ENCODE measurements at places on chromosomes 5 and 9. TPM values are rescaled to one million over a fixed set of nuclear protein-coding genes. Genes with fewer than 3 reads are reported as not detected.
A peak's percentile ranks its signal among the peaks of the same experiment; 100 is the strongest.

Gene SMARCA2
- total RNA-seq = 224 TPM

- H3K27me3 ChIP-seq = peaks cover 1% of the 10 kb centered on the region
- no peaks in the 10 kb centered on the region for H3K36me3 ChIP-seq
- no peak overlapping the region for H3K27ac ChIP-seq
These were observed 20.1 kb downstream of the FIBCD1 start for GRCh38 chr9:130918826-130919558.

DNA sequence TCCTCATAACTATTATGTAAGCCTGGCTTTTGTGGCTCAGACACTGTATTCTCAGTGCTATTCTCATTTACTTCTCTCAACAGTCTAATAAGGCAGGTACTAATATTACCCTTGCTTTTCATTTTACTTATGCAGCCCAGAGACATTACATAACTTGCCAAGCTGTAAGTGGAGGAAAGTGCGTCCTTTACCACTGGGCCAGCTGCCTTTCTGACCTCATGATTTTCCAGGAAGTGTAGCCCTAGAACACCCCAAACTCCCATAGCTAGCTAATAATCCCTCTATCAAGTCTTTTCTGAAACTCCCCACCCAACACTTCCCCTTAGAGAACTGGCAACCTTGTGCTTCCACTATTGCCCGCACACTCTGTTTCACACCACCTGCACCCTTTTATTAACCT is 192.9 kb upstream of the HMHB1 start:
- DNase-seq = no peak
- no peak overlapping the region for H3K4me3 ChIP-seq
- H3K27me3 ChIP-seq = no peaks in the 10 kb centered on the region
- H3K27ac ChIP-seq = no peak overlapping the region
- H3K36me3 ChIP-seq = peaks cover 5% of the 10 kb centered on the region

Gene RNF208
- 2.2 TPM for total RNA-seq

Gene SLC46A2
- total RNA-seq = not detected

GRCh38 chr9:131505012-131505411 is 2.3 kb downstream of the POMT1 start:
- peaks cover 19% of the 10 kb centered on the region for H3K36me3 ChIP-seq
- H3K4me3 ChIP-seq = no peak overlapping the region
- H3K27ac ChIP-seq = no peak overlapping the region
- DNase-seq = no peak

DNA sequence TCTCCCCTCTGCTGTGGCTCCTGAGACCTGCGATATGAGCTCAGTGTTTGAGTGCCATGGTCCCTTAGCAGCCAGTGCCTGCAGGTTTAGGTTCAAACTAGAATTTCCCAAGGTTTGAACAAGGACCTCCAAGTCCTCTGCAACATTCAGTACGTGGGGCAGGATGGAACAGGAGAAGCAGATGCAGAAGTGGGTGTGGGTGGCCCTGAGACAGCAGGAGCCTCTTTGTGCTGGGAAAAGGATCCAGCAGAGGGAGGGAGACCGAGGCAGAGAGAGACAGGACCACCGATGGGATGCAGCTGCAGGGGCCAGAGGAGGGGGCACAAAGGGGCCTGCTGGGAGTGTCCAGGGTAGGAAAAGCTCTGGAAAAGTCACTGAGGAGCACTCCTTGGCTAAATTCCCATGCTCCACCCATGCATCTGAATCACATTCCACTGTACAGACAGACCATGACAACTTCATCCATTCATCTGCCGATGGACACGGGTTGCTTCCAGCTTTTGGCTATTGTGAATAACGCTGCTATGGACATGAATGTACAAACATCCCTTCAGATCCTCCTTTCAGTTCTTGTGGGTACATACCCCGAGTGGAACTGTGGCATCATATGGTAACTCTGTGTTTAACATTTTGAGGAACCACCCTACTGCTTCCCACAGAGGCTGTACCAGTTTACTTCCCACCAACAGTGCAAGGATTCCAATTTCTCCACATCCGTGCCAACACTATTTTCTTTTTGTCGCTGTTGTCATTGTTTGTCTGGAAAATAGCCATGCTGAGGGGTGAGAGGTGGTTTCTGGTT is 26.7 kb upstream of the SUSD3 start:
- peaks cover 48% of the 10 kb centered on the region for H3K4me1 ChIP-seq
- H3K4me3 ChIP-seq = no peak overlapping the region
- peak overlapping the region; percentile 59 for H3K27ac ChIP-seq

- H3K36me3 ChIP-seq = no peaks in the 10 kb centered on the region
- no peaks in the 10 kb centered on the region for H3K27me3 ChIP-seq
- DNase-seq = no peak
- no peak overlapping the region for H3K4me3 ChIP-seq
- H3K4me1 ChIP-seq = no peaks in the 10 kb centered on the region
These were observed 256.8 kb upstream of the RPS23 start for GRCh38 chr5:82534986-82535385.

Gene ABL1
- total RNA-seq = 31.4 TPM

GRCh38 chr5:2523180-2523579 is 228.3 kb downstream of the IRX2 start:
- no peak for DNase-seq
- no peaks in the 10 kb centered on the region for H3K4me1 ChIP-seq
- H3K36me3 ChIP-seq = peaks cover 3% of the 10 kb centered on the region
- H3K27ac ChIP-seq = no peak overlapping the region
- no peak overlapping the region for H3K4me3 ChIP-seq

DNA sequence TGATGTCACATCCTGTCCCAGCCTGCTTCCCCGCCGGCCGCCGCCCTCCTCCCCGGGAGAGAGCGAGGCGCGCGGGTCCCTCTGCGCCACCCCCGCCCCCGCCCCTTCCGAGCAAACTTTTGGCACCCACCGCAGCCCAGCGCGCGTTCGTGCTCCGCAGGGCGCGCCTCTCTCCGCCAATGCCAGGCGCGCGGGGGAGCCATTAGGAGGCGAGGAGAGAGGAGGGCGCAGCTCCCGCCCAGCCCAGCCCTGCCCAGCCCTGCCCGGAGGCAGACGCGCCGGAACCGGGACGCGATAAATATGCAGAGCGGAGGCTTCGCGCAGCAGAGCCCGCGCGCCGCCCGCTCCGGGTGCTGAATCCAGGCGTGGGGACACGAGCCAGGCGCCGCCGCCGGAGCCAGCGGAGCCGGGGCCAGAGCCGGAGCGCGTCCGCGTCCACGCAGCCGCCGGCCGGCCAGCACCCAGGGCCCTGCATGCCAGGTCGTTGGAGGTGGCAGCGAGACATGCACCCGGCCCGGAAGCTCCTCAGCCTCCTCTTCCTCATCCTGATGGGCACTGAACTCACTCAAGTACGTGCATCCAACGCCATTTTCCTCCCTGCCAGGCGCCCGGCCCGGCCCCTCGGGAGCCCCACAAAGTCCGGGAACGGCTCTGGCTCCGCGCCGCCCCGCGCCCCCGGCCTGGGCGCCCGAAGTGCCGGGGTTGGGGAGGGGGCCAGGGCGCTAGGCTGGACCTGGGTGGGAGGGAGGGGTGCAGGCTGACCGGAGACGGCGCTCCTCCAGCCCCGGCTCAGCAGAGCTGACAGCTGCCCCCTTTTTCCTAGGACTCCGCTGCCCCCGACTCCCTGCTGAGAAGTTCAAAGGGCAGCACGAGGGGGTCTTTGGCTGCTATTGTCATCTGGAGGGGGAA is 12.0 kb upstream of the OLFM1 start:
- H3K27me3 ChIP-seq = peaks cover 21% of the 10 kb centered on the region
- no peaks in the 10 kb centered on the region for H3K36me3 ChIP-seq
- H3K27ac ChIP-seq = no peak overlapping the region
- no peaks in the 10 kb centered on the region for H3K4me1 ChIP-seq
- DNase-seq = no peak

DNA sequence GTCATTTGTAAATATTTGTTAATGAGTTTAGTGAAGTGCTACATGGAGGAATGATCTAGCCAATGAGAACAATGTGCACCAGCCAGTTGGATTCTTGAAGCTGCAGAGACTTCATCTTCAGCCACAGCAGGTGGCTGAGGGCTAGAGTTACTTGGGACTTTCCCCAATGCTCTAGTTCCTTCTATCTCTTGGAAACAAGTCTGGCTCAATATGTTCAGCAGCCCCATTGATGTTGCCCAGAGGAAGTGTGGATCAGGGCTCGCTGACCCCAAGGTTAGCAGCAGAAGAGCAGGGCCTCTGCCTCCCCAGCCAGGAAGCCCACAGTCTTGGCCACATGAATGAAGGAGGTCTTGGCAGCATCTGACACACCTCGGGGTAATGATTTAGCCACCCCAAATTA is 117.5 kb downstream of the SLC1A3 start:
- H3K27ac ChIP-seq = no peak overlapping the region
- H3K4me3 ChIP-seq = no peak overlapping the region
- peaks cover 5% of the 10 kb centered on the region for H3K27me3 ChIP-seq
- H3K4me1 ChIP-seq = peaks cover 6% of the 10 kb centered on the region
- DNase-seq = no peak

Gene ITGA2
- 11.2 TPM for total RNA-seq

DNA sequence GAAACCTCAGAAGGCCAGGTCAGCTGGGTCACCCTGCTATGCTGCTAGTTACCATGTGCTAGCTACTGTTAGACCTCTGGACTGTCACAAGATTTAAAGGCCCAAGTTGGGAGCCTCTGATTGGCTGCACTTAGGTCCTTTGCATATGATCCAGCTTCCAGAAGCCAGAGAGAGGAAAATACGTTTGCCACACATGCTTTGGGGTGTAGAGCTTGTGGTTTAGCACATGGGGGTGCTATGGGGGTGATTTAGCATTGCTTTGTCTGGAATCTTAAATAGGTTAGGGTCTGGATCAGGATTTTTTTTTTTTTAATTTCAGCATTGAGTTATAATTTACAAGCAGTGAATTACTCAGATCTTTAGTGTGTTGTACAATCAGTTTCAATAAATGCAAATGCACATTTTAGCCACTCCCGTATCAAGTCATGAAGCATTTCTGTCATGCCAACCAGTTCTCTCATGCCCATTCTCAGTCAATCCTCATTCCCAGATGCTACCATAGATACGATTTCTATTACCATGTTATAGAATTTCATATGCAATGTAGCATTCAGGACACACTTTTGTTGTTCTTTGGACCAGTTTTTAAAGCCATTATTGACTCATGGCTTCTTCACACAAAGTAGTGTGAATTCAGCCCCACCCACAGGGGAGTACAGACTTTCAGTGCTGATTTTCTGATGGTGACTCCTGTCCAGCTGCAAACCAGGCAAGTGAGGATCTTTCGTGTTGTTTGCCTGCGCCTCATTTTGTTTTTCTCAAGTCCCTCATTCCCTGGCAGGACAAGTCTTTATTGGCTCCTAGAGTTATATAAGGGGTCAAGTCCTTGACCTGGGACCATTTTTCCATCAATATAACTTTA is 250.4 kb downstream of the LRRC70 start:
- no peak for DNase-seq
- H3K27ac ChIP-seq = no peak overlapping the region
- H3K36me3 ChIP-seq = no peaks in the 10 kb centered on the region

GRCh38 chr5:157590478-157590877 is 14.9 kb upstream of the ADAM19 start:
- H3K36me3 ChIP-seq = peaks cover 7% of the 10 kb centered on the region
- no peaks in the 10 kb centered on the region for H3K27me3 ChIP-seq
- no peak for DNase-seq
- no peak overlapping the region for H3K4me3 ChIP-seq
- peaks cover 45% of the 10 kb centered on the region for H3K4me1 ChIP-seq

Gene PCDHA4
- total RNA-seq = not detected

Gene C9orf153
- not detected for total RNA-seq

Gene RASEF
- not detected for total RNA-seq

- no peak overlapping the region for H3K27ac ChIP-seq
- H3K4me1 ChIP-seq = no peaks in the 10 kb centered on the region
- no peaks in the 10 kb centered on the region for H3K36me3 ChIP-seq
- H3K27me3 ChIP-seq = no peaks in the 10 kb centered on the region
These were observed 89.3 kb downstream of the SEMA5A start for GRCh38 chr5:9456435-9457042.

DNA sequence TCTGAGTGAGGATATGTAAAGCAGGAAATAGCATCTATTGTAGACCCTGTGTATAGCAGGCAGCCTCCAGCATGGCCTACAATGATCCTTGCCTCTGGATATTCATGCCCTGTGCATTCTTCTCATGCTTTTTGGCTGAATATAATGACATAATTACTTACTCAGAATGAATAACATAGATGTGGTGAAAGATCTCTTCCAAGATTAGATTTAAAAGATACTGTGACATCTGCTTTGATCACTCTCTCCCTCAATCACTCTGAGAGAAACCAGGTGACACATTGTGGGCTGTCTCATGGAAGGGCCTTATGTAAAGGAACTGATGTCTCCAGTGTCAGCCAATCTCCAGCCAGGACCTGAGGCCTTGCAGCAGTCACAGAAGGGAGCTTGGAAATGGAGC is 376.7 kb downstream of the DNAH5 start:
- H3K27me3 ChIP-seq = no peaks in the 10 kb centered on the region
- H3K27ac ChIP-seq = no peak overlapping the region

DNA sequence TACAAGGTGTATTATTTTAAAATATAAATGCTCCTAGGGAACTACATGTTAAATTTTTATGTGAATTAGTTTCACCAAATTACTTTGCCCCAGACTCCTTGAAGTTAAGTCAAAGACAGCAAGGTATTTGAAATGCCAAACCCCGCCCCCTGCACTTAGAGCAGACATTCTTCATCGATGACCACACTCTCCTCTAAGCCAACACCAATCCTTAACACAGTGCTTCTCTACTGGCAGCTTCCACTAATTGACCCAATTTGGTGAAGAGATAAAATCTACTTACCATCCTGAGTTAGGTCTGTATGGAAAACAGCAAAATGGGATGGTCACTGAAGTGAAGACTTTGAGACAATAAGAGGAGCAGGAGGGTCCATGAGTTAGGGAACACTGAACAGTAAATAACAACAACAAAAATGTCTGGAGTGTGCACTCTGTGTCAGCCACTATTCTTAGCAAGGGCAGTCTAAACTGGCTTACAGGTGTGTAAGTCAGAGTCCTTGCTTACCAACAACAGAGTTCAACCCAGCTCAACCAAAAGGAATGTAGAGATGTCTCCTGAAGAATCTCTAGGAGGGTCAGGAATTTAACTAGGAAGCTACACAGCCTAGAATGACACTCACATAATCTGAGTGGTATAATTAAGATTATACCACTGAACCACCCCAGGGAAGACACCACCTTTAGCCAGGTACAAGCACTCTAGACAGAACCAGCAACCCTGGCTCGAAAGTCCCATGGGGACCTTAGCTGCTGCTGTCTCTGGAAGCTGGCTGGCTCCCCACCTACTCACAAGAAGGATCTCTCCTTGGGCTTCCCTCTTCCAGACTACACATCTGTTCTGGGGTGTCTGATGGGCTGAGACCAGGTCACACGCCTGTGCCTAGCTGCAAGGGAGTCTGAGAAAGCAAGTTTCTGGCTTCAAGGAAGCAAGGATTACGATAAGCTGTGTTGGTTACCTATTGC is 8.8 kb upstream of the UBE2QL1 start:
- H3K4me3 ChIP-seq = no peak overlapping the region
- no peaks in the 10 kb centered on the region for H3K36me3 ChIP-seq
- no peak overlapping the region for H3K27ac ChIP-seq
- peaks cover 24% of the 10 kb centered on the region for H3K27me3 ChIP-seq

DNA sequence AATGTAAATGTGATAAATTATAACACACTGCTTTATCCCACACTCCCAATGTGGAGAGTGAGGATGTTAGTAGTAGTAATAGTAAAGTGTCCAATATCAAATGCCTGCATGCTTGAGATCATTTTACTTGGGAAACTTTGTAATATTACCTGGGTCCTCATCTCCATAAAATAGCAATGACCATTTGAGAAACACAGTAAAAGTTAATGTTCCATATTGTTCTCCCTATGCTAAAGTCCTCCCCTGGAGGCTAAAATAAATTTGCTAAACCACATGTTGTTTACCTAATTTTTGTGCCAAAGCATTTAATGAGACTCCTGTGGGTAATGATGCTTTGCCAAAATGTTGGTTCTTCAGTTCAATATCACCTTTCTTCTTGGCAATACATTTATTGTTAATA is 291.2 kb downstream of the CDH10 start:
- DNase-seq = no peak
- no peaks in the 10 kb centered on the region for H3K4me1 ChIP-seq
- no peaks in the 10 kb centered on the region for H3K36me3 ChIP-seq
- H3K27me3 ChIP-seq = no peaks in the 10 kb centered on the region
- H3K27ac ChIP-seq = no peak overlapping the region

Data from activated CD4-positive, alpha-beta memory T cell treated with anti-CD3 and anti-CD28 coated beads, Interleukin-2, amount 10 ng/mL, durations not matched to agents 7 days and 5 days (primary cell).